ENCODE measurements at places on chromosomes 7 and 10. TPM values are rescaled to one million over a fixed set of nuclear protein-coding genes. Genes with fewer than 3 reads are reported as not detected.

The UNCX gene
- not detected for total RNA-seq

The APBB1IP gene
- total RNA-seq = 7.4 TPM

GRCh38 chr7:107167483-107168232 is 1.1 kb upstream of the HBP1 start:
- DNase-seq = no peak

DNA sequence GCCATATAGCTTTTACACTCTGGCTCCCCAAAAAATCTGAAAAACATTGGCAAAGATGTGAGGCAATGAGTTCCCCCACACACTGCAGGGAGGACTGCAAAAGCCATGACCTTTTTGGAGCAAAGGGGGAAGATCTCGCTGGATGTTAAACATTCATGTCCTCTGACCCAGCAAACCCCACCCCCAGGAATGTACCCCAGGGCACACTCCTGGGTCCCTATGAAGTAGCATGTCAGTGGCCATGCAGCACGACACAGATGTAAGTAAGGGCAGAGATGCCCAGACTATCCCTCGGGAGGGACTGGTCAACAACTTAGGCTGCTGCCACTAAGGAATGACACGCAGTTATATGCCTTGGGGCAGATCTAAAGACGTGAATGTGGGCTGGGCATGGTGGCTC is 100.6 kb downstream of the DLG5 start:
- DNase-seq = no peak

The TEX36 gene
- not detected for total RNA-seq

- DNase-seq = no peak
Observed at GRCh38 chr7:74256491-74257408, 2.6 kb upstream of the RFC2 start.

DNA sequence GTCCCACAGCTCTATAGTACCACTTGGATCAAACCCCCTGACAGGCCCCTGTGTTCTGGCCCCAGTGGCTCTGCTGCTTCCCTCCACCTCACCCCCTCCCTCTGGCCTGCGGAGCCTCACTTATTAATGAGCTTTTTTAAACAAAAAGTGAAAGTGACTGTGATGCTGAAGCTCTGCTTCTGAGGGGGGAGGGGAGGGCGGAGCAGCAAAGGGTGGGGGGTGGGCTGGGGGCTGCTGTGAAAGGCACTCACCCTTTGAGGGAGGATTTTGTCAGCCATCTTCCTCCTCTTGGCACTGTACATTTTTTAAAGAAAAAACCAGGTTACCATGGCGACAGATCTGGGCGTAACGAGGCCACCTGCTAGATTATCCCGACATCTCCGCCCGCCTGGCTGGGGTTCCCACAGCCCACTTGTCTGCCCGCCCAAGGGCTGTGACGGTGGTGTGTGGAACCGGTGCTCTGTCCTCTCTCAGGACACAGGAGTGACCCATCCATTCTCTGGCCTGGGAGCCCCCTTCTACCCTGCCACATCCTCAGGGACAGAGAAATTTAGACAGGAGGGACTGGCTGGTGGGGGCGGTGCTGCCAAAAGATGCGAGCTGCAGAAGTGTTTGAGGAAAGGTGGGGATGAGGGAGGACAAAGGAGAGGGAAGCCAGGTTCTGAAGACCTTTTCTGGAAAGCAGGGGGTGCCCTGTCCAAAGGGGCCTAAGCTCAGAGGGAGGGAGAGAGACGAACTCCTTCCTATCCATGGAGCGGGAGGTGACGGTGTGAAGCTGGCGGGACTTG is 4.9 kb downstream of the SMARCD3 start:
- no peak for DNase-seq

DNA sequence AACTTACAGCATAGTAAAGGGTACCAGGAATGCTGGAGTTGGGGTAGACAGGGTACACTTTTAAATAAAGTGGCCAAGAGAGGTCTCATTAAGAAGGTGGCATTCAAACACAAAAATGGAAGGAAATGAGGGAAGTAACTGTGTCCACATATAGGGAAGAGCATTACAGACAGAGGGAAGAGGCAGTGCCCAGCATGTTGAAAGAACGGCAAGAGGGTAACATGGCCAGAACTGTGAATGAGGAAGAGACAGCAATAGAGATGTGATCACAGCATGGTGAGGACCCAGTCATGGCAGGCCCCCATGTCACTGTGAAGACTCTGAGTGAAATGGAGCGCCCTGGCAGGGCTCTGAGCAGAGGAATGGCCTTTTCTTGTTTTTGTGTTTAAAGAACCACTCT is 35.1 kb upstream of the ZNRF2 start:
- DNase-seq = no peak

DNA sequence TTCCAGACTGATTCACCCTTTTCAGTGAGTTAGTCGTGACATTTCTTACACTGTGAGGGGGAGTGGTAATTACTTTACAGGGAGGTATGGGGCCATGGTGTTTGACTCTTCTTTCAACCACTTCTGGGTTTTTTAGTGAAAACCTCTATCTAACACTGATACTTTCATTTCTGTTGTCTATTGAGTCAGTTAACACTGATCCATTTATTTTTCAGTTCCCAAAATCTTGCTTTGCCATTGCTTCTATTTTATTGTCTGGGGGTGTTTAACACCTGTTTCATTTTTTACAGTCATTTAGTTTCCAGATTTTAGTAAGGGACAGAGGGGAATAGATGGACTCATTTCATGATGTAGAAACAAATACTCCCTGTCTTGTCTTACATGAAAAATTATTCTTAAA is 61.5 kb downstream of the HELLS start:
- no peak for DNase-seq

The ITGA8 gene
- total RNA-seq = 15.5 TPM

DNA sequence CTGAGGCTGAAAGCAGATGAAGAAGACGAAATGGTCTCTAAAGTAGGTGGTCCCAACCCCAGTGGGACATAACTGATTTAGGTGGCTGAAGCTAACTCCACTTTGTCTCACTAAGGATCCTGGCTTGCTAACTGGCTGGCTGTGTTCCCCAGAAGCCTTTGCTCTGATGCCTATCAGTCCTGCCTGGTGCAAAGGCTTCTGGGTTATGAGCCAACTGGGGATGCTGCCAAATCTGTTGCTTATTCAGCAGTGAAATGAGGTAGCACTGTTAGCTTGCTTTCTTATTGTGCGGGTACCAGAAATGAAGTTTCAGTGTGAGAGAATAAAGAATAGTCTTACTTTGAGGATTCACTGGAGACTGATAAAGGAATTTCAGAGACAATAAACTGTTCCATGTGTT is 18.1 kb downstream of the PRKG1 start:
- no peak for DNase-seq

The ANKRD30A gene
- not detected for total RNA-seq

GRCh38 chr7:44755698-44756627 is 7.3 kb downstream of the ZMIZ2 start:
- no peak for DNase-seq

The AUTS2 gene
- 53.0 TPM for total RNA-seq

The UCN3 gene
- not detected for total RNA-seq

DNA sequence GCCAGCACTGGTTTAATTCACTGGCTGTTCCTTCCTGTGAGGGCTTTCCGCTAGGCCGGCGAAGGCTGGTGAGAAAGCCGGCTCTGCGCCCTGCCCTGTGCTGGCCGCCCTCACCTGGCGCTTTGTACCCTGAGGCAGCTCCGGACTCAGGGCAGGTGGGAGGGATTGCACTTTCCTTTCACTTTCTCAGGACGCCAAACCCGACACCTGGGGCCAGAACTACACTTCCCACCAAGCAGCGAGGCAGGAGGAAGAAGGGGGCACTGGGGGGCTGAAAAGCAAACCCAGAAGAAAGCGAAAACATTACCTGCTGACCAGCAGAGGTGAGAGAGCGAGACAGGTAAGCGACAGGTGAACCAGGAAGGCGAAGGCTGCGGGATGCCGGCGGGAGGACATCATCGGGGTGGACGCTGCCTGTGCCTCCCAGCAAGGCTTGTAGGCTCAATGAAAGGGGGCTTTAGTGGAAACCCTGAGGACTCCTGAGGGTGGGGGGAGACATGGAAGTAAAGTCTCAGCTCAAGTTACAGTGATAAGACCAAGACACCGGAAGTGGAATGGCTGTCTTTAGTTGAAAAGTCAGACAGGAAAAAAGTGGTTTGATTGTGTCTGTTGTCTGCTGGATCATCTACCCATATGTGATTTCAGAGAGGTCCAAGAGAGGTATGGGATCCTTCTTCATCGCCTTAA is at the start of gene RAB19:
Gene RAB19, plus strand, starts transcription at position 181 of the 687 bp plus-strand sequence. CDS start 3,589 bp downstream, outside the sequence.
- DNase-seq = no peak

The MYH16 gene
- not detected for total RNA-seq

DNA sequence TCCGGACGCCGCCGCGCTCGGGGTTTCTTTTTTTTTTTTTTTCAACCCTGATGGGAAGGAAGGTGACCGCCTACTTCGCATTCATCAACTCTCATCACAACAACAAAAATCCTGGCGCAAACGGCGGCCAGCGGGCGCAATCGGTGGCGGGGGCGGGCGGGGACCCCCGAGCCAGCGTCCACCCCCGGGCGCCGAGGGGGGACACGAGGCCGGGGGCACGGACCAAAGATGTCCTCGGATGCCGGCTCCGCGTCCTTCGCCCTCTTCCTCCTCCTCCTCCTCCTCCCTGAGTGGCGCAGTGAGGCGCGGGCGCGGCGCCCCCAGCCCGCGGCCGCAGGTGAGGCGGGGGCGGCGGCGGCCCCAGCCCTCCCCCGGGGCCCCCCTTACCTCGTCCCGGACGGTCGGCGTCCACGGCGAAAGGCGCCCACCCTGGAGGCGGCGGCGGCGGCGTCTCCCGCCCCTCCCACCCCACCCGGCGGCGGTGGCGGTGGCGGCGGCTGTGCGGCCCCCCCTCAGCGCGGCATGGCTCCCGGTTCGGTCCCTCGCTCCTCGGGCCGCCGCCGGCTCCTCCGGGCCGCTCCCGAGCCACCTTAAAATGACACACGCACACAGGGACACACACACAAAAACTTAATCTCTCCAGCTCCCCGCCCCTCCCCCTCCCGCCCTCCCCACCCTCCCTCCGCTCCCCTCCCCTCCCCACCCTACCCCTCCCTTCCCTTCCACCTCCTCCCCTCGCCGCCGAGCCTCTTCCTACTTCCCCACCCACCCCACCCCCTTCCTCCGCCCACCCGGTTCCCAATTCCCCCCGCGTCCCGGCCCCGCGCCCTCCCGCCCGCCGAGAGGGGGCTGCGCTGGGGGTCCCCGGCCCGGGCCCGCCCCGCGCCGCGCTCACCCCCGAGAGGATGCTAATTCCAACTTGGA is at the start of gene CTBP2:
Gene CTBP2, minus strand, starts transcription at position 632 of the 924 bp plus-strand sequence.
- DNase-seq = no peak

DNA sequence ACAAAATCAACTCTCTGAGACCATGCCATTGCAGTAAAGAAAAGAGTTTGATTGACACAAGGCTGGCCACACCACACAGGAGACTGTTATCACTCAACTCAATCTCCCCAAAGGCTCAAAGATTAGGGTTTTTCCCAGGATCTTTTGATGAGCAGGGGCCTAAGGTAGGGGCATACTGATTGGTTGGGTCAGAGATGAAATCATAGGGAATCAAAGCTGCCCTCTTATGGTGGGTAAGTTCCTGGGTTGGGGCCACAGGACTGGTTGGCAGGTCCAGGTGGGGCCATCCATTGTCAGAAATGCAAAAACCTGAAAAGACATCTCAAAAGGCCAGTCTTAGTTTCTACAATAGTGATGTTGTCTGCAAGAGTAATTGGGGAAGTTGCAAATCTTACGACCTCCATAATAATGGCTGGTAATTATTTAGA is 91.6 kb downstream of the AKR1D1 start:
- DNase-seq = no peak

GRCh38 chr7:91266067-91266688 is 1.9 kb downstream of the FZD1 start:
- no peak for DNase-seq

- no peak for DNase-seq
Observed at GRCh38 chr7:116380025-116380424, 119.5 kb upstream of the CAV2 start.

DNA sequence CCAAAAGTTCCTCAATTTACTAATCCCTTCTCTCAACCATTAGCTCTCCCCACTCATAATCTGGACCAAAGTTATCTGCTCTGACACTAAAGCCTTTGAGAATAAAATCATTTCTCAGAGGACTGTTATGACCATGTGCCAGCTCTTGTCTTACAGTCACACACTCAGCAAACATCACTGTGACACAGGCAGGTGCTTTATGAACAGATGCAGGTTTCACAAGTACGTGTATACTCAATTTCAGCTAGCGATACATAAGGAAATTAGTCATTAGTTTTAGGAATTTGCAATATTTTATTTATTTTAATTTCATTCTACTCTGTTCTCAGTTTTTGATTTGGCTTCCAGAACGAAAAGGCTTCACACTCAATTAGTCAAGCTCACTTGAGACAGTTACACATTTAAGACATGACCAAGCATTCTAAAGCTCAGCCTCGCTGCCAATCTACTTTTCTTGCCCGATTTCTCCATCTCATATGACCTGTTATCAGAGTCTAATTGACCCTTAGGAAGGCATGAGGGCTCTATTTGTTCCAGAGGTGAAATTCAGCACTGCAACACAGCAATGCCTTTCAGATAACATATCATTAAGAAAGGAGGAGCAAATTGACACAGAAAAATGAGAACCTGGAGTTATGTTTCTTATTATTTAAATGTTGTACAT is 76.8 kb downstream of the TFEC start:
- no peak for DNase-seq
